ENCODE measurements at places on chromosomes 4 and X.

- DNase-seq: no peak
Observed at GRCh38 chrX:75623535-75623934, 100.7 kb upstream of the ZDHHC15 start.

DNA sequence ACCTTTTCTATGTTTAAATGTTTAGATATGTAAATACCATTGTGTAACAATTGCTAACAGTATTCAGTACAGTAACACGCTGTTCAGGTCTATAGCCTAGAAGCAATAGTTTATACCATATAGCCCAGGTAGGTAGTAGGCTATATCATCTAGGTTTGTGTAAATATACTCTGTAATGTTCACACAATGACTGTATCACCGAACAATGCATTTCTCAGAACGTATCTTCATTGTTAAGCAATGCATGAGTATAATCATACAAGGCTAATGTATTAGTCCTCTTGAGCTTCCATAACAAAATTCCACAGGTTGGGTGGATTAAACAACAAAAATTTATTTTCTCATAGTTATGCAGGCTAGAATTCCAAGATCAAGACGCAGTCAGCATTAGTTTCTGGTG is 22.7 kb downstream of the ARMCX4 start:
- no peak for DNase-seq

GRCh38 chr4:92059615-92060014 is 244.2 kb upstream of the GRID2 start:
- DNase-seq: no peak

DNA sequence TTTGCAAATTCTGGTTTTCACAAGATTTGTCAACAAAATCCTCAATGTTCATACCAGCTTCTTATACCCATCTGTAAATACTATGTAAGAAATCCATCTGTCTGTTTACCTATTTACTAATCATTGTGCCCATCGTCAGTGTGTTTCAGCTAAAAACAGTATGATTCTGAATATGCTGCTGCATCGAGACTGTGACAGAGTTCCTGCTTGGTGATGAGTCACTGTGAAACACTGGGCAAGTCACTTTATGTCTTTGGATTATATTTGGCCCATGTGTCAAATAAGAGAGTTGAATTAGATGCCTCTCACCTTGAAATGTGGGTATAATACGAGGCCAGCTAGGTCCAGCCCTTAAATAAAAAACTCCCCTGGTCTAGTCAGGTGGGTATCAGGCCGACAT is 79.3 kb downstream of the CBLL2 start:
- no peak for DNase-seq

GRCh38 chr4:47095884-47096283 is 64.5 kb downstream of the GABRB1 start:
- no peak for DNase-seq

DNA sequence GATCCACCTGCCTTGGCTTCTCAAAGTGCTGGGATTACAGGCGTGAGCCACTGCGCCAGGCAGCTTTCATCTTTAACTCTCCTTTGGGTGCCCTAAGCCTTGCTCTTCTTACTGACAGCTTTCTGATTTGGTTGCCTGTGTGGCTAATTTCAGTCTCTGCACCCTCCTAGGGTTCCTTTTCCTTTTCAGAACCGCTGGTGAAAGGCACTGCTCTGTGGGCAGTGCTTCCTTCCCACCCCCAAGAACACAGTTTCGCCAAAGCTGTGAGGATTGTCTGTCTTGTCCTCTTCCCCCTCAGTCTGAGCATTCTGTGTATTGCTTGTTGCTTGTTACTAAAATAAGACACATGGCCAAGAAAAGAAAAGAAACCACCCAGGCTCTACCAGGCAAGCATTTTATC is 101.4 kb upstream of the FRMPD3 start:
- no peak for DNase-seq

GRCh38 chrX:2879670-2880069 is 49.5 kb downstream of the ARSD start:
- DNase-seq: no peak

GRCh38 chr4:153113061-153113837 is 91.0 kb upstream of the TRIM2 start:
- DNase-seq: no peak

GRCh38 chrX:9442056-9442455 is 22.8 kb upstream of the TBL1X start:
- DNase-seq: no peak

DNA sequence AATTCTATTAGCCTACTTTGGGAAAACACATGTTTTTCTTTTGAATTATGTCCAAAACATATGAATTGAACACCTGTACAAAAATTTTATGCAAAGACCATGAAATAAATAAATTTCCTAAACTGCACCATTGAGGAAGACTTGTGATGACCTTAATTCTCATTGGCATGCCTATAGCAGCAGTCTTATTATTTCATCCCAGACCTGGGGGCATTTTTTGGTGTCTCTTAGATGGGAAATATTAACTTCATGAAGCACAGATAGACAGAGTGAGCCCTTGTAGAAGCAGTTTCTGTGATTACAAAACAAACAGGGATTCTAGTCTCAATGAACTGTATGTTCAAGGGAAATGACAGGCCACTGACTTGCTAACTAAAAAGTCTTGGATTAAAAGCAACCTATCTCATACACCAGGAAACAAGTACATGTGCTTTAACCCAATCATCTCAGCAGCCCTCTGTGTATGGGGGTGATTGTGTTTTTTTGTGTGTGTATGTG is 32.0 kb upstream of the HPGD start:
- peak; percentile 41 for DNase-seq

DNA sequence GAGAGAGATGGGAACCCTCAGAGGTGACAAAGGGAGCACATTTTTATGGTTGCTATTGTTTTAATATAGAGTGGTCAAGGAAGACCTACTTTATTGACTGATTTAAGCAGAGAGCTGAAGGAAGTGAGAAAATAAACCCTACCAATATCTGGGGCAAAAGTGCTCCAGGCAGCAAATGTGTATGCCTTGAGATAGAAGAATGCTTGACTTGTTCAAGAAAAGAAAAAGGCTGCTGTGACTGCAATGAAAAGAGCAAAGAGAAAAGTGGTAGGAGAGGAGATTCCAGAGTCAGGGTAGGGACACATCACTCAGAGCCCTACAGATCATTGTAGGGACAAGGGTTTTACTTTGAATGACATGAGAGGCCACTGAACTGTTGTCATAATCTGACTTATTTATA is 26.0 kb downstream of the STAP1 start:
- peak; percentile 79 for DNase-seq

GRCh38 chr4:7319024-7319423 is 115.7 kb downstream of the PSAPL1 start:
- no peak for DNase-seq
